ENCODE measurements at places on chromosomes 1 and 21.
A peak's percentile ranks its signal among the peaks of the same experiment; 100 is the strongest.

DNA sequence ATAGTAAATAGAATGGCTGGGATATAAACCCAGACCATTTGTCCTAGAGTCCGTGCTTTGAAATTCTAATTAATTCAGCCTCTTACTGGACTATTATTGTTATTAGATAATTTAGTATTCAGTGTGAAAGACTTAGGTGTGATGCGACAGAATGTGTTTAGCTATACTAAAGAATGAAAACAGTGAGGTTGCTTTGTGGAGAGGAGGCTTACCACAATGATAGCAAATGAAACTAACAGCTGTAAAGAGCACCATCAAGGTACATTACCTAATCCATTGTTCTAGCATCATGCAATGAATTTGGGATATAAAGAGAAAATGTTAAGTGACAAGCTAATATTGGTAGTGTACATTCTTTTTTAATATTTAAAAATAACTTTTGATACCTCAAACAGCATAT lies 911.1 kb downstream of the KCNT2 start:
- DNase-seq, result no peak

GRCh38 chr21:37744551-37744950 lies 171.7 kb downstream of the KCNJ6 start:
- DNase-seq, result no peak

DNA sequence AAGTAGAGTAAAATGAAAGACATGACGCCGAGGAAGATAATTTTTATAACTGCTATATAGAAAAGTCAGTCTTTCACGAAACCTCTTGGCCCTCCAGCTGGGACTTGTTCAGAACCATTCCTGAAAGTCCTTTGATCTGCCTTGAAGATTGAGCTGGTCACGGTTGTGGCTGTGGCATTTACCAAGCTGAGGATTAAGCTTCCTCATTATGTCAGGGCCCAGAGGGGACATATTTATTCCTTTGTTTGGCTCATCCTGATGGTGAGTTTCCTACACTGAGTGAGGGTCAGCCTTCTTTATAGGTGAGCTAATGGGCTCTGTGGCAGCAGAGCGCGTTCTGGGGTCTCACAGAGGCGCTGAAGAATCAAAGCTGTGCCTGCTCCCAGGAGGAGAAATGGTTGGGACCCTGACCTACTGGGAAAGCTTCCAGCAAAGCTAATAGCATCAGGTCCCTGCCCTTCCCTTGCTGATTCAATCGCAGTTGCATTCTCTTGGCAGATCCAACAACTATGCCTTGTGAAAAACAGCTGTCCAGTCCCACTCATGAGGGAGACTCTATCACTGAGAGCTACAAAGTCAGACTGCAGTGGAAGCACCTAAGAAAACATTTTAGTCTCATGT lies 43.2 kb upstream of the PBX1 start:
- no peak for DNase-seq

DNA sequence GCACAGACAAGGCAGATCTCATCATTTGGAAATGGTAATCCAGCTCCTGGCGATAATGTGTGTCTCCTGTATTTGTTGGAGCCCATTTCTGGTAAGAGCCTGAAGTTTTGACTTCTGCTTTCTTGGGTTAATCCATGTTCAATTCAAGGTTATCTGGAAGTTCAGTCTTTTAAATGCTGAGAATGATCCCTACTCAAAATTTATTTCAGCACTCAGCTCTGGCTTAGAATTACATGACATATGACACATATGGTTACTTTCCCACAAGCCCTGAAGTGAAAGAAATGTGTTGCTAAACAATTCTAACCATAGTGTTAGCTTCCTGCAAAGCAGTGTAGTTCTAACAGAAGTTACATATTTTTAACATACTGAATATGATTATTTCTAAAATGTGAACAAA lies 2.7 kb downstream of the PTGFR start:
- no peak for DNase-seq

GRCh38 chr1:23634840-23635651 lies 56.6 kb upstream of the RPL11 start:
- peak; percentile 77 for DNase-seq

GRCh38 chr1:24850328-24850920 lies 79.7 kb downstream of the RUNX3 start:
- no peak for DNase-seq

DNA sequence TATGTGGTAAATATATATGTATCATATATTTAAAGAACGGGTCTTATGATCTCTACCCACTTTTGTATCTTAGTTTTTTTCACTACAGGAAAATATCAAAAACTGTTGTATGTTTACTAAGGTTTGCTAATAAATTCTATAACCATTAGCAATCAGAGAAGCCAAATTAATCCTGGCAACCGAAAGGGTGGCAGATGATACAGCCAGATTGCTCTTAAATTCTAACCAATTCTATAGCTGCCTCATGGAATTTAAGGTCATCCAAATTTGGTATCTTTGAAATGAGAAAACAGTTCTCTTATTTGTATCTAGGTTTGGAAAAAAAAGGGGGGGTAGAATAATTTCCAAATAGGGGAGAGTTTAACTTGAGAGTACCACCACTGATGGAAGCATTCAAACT lies 591.2 kb downstream of the SMYD3 start:
- no peak for DNase-seq

GRCh38 chr21:36784947-36785346 lies 86.0 kb downstream of the SIM2 start:
- DNase-seq, result no peak

GRCh38 chr1:24101796-24102586 lies 9.9 kb downstream of the MYOM3 start:
- DNase-seq, result no peak

DNA sequence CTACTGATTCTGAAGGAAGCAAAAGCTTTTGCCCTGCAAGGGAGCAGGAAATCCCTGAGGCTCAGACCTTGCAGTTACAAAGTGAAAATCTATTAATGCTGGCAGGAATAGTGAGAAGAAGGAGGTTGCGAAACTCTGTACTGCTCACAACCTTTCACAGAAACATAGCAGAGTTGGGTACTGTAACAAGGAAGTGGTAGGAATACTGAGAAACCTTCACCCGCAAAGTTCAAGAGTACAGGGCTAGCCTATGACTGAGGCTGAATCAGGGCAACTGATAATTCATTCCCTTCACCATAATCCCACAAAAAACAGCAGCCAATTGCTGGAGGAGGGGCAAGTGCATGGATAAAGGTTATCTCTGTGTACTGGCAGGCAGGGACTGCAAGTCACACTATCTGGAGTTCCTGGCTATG lies 23.9 kb upstream of the KCTD3 start:
- no peak for DNase-seq

- DNase-seq, result no peak
Measured at GRCh38 chr1:192256674-192257334, 60.0 kb upstream of the RGS21 start.

GRCh38 chr1:89974696-89975470 lies 20.0 kb upstream of the ZNF326 start:
- DNase-seq, result no peak

- no peak for DNase-seq
Measured at GRCh38 chr1:65045022-65045817, 78.9 kb upstream of the JAK1 start.

- DNase-seq, result no peak
Measured at GRCh38 chr1:95021805-95022643, 50.7 kb downstream of the ALG14 start.

DNA sequence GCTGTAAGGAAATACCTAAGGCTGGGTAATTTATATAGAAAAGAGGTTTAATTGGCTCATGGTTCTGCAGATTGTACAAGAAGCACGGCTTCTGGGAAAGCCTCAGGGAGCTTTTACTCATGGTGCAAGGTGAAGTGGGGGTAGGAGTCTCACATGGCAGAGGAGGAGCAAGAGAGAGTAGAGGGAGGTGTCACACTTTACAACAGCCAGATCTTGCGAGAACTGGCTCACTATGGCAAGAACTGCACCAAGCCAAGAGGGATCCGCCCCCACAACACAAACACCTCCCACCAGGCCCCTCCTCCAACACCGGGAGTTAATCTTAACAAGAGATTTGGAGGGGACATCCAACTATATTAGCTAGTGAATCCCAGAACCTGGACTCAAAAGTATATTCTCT lies 135.4 kb upstream of the SOD1 start:
- DNase-seq, result no peak

DNA sequence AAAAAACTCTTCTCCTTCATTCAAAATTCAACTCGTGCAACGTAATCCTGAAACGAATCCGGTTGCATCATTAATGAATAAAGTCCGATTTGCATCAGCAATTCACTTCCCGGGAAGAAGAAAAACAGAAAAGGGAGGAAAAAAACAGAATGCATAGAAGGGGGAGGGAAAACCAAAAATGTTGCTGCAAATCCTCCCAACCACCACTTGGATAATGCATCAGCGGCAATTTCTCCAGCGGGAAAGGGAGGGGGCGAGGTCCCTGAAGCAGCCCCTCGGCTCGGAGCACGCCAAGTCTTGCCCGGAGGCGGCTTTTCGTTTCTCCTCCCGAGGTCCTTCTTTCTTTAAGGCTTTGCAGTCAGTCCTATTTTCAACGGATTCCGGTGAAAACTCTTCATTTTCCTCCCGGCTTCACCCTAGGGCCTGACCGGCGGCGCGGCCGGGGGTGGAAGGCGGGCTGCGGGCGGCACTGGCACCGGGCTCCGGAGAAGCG lies 723 bp downstream of the CDC42BPA start:
- peak; percentile 74 for DNase-seq

DNA sequence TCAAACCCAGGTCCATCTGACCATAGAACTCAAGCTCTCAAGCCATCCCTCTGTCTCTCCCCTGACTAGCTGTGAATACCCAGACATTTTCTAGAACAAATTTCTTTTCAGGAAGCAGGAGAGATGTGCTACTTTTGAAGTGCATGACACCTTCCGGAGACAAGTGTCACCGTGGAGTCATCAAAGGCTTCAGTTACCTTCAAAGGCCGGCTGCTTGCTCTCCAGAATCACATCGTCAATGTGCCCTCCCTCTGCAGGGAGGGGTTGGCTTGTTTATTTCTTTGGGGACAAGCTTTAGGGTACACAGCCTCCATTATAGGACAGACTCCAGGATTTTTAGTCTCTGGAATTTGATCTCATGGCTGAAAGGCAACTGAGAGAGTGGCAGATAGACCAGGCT lies 37.7 kb upstream of the IGSF21 start:
- DNase-seq, result no peak

DNA sequence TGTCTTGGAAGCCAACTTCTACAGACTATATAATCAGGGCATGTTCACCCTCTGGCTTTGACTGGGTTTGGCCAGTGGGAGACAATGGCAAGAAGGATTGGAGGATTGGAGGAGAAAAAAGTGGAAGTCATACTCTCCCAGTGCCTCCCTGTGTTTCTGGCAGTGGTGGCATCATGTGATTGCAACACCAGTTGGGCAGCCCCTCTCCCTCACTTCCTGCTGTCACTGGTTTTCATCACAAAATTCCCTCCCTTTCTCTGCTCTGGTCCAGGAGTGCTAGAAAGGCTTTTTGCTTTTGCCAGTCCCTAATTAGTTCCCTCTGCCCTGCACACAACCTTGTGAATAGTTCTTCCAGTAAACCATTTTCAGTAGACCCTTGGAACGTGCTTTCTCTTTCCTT lies 3.7 kb upstream of the QSOX1 start:
- DNase-seq, result no peak

DNA sequence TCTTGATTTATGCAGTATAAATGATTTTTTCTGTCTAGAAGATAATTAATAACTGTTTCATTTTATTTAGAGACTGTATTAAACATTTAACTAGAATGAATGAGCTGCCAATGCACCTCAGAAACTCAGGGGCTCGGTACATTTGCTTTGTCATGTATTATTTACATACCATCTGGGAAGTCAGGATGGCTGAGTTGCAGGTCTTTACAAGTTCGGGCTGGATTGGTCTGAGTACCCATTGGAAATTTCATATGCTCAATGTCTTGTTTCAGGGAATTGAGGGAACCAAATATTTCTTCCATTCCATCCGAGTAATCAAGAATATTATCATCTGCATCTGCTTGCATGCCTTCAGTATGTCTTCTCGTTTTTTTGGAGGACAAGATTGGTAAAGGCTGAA lies 221.7 kb downstream of the COL11A1 start:
- DNase-seq, result no peak

DNA sequence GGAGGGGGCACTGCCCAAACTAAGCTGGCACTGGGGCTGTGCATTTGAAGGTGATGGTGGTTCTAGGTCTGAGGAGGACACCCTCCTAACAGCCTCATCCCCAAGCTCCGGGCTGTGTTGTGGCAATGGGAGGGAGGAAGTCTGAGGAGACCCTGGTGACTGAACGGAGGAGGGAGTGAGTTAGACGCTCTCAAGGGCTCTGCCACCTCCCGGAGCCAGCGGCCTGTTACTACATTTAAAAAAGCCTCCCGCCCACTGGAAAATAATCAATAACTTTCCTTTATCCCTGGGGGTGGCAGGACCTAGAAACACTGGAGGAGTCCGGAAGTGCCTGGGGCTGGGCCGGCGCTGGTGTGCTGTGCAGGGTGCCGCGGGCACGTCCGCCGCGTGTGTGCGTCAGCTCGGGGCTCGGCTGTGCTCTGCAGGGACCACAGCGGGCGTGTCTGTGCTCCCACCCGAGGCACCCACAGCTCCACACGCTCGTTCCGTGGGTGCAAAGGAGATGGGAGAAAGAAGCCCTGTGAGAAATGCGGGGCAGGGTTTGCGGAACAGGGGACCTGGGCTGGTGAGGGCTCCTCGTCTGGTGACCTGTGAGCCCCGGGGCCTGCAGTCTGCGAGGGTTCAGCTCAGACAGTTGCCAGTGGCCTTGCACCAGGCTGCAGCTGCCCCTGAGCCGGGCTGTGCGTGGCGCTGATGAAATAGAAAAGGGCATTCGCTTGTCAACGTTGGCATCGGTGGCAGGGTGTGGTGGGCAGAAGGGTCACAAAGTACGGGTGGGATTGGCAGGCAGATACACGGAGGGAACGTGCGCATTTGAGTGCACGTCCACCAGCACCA lies 5.3 kb downstream of the SAMD11 start:
- no peak for DNase-seq

DNA sequence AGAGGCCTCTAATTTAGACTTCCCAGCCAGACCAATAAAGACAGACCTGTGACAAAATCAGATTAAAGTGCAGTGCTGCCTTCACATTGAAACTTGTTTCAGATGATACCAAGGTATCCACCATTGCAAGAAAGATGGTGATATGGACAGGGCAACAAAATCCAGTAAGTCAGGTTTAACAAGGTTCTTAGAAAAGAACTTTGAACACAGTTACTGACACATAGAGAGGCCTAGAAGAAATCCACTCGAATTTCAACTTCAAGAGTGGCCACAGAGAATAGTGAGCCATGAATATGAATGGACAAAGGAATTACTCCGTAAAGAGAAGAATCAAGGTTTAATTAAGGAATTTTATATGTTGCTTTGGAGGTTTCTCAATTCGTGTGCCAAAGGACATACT lies 230.4 kb downstream of the KCNT2 start:
- no peak for DNase-seq

DNA sequence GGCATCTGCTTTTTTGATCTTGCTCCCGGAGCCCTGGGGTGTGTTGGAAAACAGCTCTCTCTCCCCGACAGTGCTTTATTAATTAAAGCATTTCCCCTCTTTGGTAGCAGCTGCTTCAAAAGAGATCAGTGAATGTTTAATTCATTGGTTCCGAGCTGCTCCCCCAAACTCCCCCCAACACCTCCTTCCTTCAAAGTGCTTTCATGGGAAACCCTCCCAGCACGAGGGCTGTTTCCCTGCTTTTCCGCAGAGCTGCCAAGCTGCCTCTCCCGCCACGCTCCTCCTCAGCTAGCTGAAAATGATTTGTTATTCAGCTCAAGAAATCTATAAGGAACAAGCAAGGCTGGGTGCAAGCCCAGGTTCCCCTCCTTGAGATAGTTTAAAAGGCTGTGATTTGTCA lies 40.0 kb upstream of the DISP3 start:
- DNase-seq, result no peak

Data from A549 (cell line).